Upper lobe of left lung (tissue), 6 donors: ENCODE measurements at places on chromosomes 12 and 14. TPM values are rescaled to one million over a fixed set of nuclear protein-coding genes. Genes with fewer than 3 reads are reported as not detected.

DNA sequence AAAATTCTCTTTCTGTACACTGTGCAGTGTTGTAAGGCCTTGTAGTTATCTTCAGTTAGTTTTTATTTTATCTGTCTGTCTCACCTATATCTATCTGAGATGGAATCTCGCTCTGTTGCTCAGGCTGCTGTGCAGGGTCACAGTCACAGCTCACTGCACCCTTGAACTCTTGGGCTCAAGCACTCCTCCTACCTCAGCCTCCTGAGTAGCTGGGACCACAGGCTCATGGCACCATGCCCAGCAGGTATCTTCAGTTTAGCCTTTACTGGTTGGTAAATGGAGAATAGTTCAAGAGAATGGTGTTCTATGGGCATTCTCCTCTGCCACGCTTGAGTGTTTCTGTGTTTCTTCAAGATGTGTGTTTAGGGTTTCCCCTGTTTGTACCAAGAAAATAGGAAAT, 13.6 kb downstream of the TULP3 start:
- H3K27me3 ChIP-seq: no peaks in the 10 kb centered on the region
- H3K4me3 ChIP-seq: no peak overlapping the region
- H3K4me1 ChIP-seq: peaks cover 6% of the 10 kb centered on the region
- no peak for DNase-seq

- no peak for DNase-seq
- no peaks in the 10 kb centered on the region for H3K27me3 ChIP-seq
Observed at GRCh38 chr14:93712079-93712837, 76.0 kb downstream of the PRIMA1 start.

DNA sequence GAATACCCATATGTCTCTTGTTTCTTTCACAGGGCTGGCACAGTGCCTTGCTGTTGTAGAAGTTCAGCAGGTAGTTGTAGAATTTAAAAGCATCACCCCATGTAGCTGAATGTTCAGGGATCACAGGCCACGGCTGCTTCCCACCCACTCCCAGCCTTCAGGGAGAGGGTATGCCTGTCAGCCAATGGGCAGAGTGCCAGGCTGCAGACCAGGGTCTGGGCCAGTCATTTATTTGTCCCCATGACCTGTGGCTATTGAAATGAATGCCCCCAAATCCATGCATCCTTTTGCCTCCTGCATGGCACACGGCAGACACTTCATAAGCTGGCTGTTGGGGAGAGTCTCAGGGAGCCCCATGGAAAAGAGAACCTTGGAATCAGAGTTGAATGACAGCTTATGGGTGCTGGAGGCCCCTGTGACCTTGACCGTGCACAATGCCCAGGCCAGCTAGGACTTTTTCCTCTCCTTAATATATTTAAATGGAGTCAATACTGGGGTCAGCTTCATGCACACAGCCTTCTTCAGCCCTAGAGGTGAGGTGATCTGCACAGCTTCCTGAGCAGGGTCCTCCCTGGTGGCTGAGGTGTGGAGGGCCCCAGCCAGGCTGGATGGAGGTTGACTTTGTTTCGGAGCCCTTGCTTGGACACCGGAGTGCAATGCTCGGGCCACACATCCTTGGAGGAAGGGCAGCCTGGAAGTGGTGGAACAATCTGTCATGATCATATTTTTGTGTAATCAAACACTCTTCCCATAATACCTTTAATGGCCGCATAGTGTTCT, 45.3 kb downstream of the PRMT8 start:
- H3K4me3 ChIP-seq: no peak overlapping the region
- no peak overlapping the region for H3K27ac ChIP-seq
- peaks cover 12% of the 10 kb centered on the region for H3K4me1 ChIP-seq
- no peaks in the 10 kb centered on the region for H3K27me3 ChIP-seq

- no peaks in the 10 kb centered on the region for H3K27me3 ChIP-seq
- no peak overlapping the region for H3K4me3 ChIP-seq
- no peaks in the 10 kb centered on the region for H3K36me3 ChIP-seq
Observed at GRCh38 chr14:38248321-38249028, 7.4 kb downstream of the CLEC14A start.

DNA sequence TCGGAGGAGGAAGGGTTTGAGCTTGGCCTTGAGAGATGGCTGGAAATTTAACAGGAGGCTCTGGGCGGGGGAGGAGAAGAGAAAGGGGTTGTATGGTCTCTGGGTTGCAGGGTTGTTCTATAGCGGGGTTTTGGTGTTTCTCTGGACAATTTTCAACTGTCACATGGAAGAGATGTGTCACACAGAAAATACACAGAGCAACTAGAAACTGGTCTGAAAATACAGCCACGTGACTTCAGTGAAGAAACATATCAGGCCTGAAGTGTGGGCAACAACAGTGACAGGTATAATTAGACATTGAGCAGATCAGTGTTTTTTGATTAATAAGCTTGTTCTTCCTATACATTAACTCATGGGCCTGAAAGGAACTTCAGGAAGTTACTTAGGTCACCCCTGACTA, 205.3 kb upstream of the HMGA2 start:
- H3K36me3 ChIP-seq: no peaks in the 10 kb centered on the region
- no peak overlapping the region for H3K27ac ChIP-seq
- DNase-seq: no peak
- no peaks in the 10 kb centered on the region for H3K27me3 ChIP-seq
- no peaks in the 10 kb centered on the region for H3K4me1 ChIP-seq

DNA sequence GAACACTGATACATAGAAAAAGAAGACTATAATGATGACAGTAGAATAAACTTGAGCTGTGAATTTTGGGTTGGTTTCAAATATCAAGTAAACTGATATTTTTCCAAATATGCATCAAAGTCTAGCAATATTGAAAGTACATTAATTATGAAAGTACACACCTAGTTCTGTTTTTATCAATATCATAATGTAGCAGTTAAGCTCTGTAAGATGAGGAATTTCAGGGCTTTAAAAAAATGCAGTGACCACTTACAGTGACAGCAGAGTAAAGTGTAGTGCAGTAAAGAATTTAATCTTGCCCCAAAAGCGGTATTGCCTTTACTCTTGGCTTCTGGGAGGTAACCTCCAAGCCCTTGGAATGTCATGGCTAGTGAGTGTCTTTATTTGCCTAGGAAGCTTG, 102.9 kb upstream of the ABCD2 start:
- H3K4me1 ChIP-seq: no peaks in the 10 kb centered on the region
- no peaks in the 10 kb centered on the region for H3K27me3 ChIP-seq
- no peak overlapping the region for H3K27ac ChIP-seq
- no peak overlapping the region for H3K4me3 ChIP-seq

GRCh38 chr14:88904206-88904647, 79.8 kb downstream of the TTC8 start:
- H3K27me3 ChIP-seq: no peaks in the 10 kb centered on the region
- DNase-seq: no peak
- no peak overlapping the region for H3K27ac ChIP-seq
- no peak overlapping the region for H3K4me3 ChIP-seq
- no peaks in the 10 kb centered on the region for H3K36me3 ChIP-seq
- H3K4me1 ChIP-seq: no peaks in the 10 kb centered on the region

DNA sequence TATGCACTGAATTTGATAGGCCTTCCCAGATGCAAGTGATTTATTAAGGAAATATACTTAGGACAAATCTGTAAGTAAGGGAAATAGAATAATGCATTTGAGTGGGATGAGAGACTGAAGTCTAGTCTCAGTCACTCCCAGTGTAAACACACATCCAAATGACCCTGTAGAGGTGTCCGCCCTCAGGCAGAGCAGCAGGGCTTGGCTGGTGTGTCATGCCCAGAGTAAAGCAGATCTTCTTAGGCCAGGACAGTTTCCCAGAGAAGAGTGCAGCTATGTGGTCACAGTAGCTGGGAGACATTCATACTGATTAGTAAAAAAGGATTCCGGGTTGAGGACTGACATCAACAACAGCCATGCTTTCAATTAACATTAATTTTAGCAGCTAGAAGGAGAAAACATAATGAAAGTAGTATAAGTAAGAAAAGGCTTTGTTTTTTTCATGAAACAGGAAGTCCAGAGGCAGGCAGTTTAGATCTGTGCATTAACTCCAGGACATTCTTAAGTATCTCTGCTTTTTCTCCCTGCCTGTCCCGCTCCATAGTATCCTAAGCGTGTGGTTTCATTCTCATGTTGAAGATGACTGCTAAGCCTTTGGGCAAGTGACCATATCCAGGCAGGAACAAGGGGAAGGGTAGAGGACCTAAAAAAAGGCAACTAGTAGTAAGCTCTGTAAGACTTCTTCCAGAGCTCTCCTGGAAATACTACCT, 35.7 kb downstream of the CNTN1 start:
- H3K27me3 ChIP-seq: no peaks in the 10 kb centered on the region
- no peaks in the 10 kb centered on the region for H3K4me1 ChIP-seq
- no peak for DNase-seq

DNA sequence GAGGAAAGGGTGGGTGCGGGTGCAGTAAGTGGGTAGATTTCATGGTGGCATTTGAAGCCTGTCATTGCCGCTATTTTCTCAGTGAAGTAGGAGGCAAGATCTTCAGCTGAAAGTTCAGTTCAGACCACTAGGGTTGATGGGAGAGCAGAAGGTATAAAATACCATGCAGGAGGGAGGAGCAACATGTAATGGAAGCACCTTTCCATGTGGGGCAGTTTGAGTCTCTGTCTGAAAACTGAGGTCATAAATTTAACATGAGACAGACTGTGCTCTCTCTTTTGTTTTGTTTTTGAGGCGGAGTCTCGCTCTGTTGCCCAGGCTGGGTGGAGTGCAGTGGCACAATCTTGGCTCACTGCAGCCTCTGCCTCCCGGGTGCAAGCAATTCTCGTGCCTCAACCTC, 22.7 kb downstream of the LRRC74A start:
- no peak overlapping the region for H3K27ac ChIP-seq
- H3K36me3 ChIP-seq: no peaks in the 10 kb centered on the region
- no peak overlapping the region for H3K4me3 ChIP-seq
- H3K27me3 ChIP-seq: no peaks in the 10 kb centered on the region

DNA sequence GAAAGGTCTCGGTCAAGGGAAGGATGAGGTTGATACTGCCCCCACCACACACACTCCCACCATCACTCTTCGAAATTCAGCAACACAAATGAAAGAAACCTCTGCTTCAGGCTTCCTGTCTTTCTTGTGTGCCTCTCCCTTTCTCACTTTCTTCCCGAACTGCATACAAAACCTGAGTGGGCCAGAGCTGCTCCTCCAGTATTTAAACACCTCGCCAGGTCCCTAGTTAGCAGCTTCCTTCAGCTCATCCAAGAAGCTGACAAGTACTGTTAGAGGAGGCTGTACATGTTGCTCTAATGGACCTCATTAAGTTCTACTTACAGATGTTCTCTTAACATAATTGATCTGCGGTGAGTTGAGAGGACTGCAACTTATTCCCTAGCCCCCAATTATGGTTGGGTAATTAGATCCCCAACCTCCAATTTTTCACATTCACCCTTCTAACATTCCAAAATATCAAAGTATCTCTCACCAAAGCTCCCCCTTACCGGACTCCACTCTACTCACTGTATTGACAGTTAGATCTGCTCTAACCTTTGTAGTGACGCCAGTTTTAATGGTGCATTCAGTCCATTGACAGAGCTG, 4.1 kb upstream of the LMO3 start:
- DNase-seq: no peak
- H3K4me1 ChIP-seq: no peaks in the 10 kb centered on the region
- no peaks in the 10 kb centered on the region for H3K27me3 ChIP-seq
- H3K4me3 ChIP-seq: peak overlapping the region; percentile 55
- peak overlapping the region; percentile 89 for H3K27ac ChIP-seq

Gene GPD1
- total RNA-seq: 68.6 TPM

GRCh38 chr12:114608509-114608908, 75.5 kb downstream of the TBX3 start:
- DNase-seq: no peak
- no peaks in the 10 kb centered on the region for H3K4me1 ChIP-seq
- no peak overlapping the region for H3K27ac ChIP-seq

Gene ZDHHC22
- total RNA-seq: not detected

DNA sequence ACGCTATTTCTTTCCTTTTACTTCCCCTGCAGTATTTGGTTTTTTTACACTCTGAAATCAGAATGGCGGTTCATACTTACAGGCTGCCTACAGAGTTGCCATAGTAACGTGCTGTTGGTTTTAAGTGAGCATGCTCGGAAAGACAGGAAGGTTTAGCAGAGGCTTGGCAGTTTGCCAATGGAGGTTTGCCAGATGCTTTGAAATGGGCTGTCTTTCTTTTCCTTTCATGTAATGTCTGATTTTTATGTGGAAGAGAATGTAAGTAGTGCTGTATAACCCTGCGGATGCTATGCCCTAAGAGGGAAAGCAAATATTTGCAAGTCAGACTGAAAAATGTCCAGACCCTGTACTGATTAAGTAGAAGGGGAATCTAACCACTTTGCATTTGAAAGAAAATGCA, 32.8 kb downstream of the ARID4A start:
- no peak overlapping the region for H3K27ac ChIP-seq
- no peak overlapping the region for H3K4me3 ChIP-seq
- peaks cover 20% of the 10 kb centered on the region for H3K4me1 ChIP-seq
- H3K36me3 ChIP-seq: peaks cover 25% of the 10 kb centered on the region

GRCh38 chr12:121637231-121637914, 11.0 kb downstream of the ORAI1 start:
- H3K4me1 ChIP-seq: peaks cover 23% of the 10 kb centered on the region
- H3K36me3 ChIP-seq: peaks cover 7% of the 10 kb centered on the region
- H3K27me3 ChIP-seq: no peaks in the 10 kb centered on the region
- H3K27ac ChIP-seq: peak overlapping the region; percentile 82

GRCh38 chr14:105480199-105480746, 5.7 kb downstream of the CRIP2 start:
- H3K27ac ChIP-seq: peak overlapping the region; percentile 92
- H3K27me3 ChIP-seq: no peaks in the 10 kb centered on the region
- H3K36me3 ChIP-seq: no peaks in the 10 kb centered on the region
- peaks cover 91% of the 10 kb centered on the region for H3K4me1 ChIP-seq
- no peak overlapping the region for H3K4me3 ChIP-seq

DNA sequence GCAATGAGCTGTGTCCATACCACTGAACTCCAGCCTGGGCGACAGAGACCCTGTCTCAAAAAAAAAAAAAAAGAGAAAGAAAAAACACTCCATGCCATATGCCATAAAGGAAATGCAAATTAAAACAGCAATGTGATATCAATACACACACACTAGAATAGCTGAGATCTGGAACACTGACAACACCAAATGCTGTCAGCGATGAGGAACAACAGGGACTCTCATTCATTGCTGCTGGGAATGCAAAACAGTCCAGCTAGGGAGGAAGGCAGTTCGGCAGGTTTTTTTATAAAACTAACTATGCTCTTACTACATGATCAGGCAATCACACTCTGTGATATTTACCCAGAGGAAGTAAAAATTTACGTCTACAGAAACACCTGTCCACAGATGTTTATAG, 3.4 kb upstream of the ABCB9 start:
- peaks cover 27% of the 10 kb centered on the region for H3K4me1 ChIP-seq
- no peak overlapping the region for H3K27ac ChIP-seq
- H3K36me3 ChIP-seq: no peaks in the 10 kb centered on the region

DNA sequence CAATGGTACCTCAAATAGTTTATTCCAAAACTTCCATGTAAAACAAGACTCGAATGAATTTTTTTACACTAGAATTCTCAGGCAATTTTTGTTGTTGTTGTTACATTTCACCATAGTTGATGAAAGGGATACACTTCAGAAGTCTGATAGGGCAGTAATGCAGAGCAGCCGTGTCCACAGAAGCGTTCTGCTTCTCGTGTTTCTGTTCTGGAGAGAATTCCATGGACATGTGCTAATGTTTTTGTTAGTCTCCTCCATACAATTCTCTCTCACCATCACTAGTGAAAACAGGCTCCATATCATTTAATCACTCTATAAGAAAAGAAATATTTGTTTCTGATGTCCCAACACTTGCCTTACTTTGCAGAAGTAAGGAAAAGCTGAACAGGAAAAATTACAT, 606.1 kb downstream of the SLC16A7 start:
- no peak overlapping the region for H3K4me3 ChIP-seq
- no peaks in the 10 kb centered on the region for H3K27me3 ChIP-seq
- H3K36me3 ChIP-seq: no peaks in the 10 kb centered on the region
- H3K27ac ChIP-seq: no peak overlapping the region
- H3K4me1 ChIP-seq: no peaks in the 10 kb centered on the region
- DNase-seq: no peak

- peaks cover 85% of the 10 kb centered on the region for H3K36me3 ChIP-seq
- no peaks in the 10 kb centered on the region for H3K27me3 ChIP-seq
- peaks cover 4% of the 10 kb centered on the region for H3K4me1 ChIP-seq
Observed at GRCh38 chr12:111645433-111645832, 40.3 kb downstream of the BRAP start.
